ENCODE measurements at places on chromosomes 4 and X.

GRCh38 chr4:155047755-155048154 lies 160.7 kb upstream of the NPY2R start:
- DNase-seq, result peak; percentile 89

DNA sequence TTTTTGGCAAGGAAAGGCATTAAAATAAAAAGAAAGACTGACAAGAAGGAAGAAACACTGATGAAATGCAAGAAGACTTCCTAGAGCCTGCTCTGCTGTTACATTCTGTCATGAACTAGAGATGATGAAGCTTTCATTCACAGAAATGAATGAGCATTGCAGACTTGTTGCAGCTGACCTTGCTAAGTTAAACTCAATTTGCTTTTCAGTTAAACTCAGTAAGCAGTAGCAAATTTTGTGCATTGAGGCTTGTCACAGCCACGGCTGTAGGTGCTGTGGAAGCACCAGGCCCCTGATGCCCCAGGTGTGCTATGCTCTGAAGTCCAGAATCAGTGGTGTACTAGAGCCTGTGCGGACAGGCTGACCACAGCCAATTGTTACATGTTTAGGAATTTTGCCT lies 39.6 kb upstream of the LSM6 start:
- DNase-seq, result no peak

DNA sequence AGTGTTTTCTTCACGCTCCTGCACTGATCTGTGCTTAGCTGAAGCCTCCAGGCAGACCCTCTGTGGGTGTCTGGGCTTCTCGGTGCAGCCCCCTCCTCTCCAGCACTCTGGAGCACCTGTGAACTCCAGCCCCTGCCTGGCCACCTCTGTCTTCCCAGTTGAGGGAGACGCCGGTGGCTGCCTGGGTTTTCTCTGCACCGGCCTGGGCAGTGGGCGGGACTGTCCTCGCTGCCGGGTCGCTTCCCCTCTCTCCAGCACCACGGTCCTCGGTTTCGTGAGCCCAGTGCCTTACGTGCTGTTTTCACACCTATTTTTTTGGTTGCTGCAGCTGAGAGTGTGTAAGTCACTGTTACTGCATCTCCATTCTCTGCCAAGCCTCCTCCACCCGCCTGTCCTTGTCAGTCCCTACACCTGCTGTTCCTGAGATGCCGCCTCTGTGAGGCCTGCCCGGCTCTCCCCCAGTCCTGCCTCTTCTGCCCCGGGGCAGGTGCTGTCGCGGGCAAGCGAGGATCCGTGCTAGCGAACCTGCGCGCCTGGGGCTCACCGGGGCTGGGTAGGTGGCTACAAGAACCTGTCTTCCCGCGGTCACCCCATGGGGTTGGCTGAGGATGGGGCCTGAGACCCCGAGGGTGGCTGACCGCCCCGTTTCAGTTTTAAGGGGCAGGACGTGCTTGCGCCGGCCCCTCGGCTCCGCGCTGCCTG lies 2.4 kb upstream of the FGFRL1 start:
- no peak for DNase-seq

DNA sequence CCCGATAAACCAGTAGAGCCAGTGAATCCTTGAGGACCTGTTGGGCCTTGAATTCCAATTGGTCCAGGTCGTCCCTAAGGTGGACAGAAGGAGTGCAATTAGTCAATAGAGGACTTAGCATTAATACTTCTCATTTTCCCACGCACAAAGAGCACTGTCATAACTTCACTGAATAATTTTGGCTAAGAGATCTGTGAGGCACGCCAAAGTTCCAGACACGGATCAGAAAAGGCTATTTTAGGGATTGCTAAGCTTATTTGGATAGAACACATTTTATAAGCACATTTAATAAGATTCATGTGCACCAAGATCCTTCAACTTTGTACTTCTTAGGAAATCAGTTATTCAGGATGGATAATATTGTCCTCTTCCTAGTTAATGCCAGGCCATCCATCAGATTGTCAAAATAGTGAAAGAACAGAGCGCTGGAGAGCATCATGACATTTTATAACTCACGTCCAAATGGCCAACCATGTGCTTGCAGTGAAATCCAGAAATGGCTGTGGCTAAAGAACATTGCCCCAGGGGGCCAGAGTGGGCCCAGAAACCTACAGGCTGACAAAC lies 129.8 kb downstream of the ATG4A start:
- DNase-seq, result no peak

DNA sequence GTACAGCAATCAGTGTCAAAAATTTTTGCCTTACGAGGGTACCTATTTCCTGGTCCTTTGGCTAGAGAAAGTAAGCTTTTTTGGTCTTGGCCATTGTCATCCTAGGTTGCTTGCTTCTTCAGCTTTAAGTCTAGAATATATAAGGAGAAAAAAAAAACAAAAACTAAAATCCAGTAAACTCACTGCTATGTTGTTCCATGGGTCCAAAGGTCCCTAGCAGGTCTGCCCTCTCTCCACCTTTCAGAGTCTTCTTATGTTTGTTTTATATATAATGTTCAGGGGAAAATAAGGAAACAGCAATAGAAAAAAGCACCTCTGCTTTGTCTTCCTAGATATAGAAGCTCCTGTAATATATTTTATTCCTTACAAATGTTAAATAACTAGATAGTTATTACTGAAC lies 18.1 kb upstream of the BMP2K start:
- no peak for DNase-seq
